ENCODE measurements at places on chromosomes 1 and 21. TPM values are rescaled to one million over a fixed set of nuclear protein-coding genes. Genes with fewer than 3 reads are reported as not detected.

The PRAMEF11 gene
- total RNA-seq: not detected

The CNR2 gene
- total RNA-seq: 0.03 TPM

The KCNQ4 gene
- 3.5 TPM for total RNA-seq

The METTL13 gene
- 25.6 TPM for total RNA-seq

The NES gene
- 26.1 TPM for total RNA-seq

The MAP10 gene
- total RNA-seq: 2.7 TPM

The EPHB2 gene
- total RNA-seq: 3.7 TPM

All from mucosa of gallbladder (tissue), 1 donor.